ENCODE measurements at places on chromosomes 13 and 19.
A peak's percentile ranks its signal among the peaks of the same experiment; 100 is the strongest.

DNA sequence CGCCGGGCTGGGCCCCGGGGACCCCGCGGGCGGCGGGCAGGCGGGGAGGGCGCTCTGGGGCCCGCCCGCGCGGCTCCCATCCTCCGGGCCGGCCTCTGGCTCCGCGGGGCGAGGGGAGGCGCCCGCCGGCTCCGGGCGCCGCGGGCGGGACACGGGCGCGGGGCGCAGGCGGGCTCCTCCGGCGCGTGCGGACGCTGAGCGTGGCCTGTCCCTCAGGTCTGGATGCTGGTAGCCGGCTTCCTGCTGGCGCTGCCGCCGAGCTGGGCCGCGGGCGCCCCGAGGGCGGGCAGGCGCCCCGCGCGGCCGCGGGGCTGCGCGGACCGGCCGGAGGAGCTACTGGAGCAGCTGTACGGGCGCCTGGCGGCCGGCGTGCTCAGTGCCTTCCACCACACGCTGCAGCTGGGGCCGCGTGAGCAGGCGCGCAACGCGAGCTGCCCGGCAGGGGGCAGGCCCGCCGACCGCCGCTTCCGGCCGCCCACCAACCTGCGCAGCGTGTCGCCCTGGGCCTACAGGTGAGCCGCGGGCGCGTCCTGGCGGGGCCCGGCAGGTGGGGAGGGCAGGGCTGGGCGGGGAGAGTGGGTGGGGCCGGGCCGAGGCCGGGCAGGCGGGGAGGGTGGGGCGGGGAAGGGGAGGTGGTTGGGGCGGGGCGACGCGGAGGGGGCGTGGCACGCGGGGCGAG is 420 bp downstream of the IL17D start:
- DNase-seq = peak; percentile 63

- no peak for DNase-seq
Measured at GRCh38 chr13:51801631-51802099, 2.3 kb downstream of the DHRS12 start.

DNA sequence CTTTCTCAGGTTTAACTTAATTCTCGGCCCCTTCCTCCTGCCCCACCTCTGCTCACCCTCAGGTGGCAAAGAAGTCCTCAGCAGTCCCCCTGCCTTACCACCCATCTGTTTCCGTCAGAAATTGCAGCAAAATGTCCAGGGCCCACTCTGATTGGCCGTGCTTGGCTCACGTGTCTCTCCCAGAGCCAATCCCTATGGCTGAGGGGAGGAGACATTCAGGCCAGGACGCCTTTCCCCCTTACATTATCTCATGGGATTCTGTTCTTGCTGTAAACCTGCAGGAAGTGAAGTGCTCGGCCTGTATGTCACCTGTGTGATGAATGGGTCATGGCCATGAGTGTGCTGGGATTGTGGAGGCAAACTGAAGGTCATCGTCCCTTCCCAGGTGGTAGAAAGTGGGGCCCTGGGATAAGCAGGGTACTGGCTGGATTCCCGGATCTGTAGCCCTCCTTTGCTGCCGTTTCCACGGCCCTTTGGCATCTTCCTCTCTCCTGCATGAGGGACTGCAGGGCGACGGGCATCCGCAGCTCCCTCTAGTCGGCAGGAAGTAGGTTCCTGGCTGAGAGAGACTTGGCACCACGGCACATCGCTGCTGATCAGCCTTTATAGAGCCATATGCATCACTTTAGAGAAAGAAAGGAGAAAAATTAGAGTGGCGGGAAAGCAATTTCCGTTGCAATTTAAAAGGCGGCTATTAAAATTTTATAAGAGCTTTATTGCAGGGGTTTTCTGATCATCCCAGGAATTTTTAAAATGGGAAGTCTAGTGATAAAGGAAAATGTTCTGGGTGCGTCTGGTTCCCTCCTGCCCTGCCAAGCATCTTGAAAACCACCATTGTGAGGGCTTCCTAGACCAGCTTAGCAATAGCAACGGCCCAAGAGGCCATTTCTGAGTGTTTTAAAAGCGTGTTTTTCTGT is 118.2 kb downstream of the SIPA1L3 start:
- no peak for DNase-seq

DNA sequence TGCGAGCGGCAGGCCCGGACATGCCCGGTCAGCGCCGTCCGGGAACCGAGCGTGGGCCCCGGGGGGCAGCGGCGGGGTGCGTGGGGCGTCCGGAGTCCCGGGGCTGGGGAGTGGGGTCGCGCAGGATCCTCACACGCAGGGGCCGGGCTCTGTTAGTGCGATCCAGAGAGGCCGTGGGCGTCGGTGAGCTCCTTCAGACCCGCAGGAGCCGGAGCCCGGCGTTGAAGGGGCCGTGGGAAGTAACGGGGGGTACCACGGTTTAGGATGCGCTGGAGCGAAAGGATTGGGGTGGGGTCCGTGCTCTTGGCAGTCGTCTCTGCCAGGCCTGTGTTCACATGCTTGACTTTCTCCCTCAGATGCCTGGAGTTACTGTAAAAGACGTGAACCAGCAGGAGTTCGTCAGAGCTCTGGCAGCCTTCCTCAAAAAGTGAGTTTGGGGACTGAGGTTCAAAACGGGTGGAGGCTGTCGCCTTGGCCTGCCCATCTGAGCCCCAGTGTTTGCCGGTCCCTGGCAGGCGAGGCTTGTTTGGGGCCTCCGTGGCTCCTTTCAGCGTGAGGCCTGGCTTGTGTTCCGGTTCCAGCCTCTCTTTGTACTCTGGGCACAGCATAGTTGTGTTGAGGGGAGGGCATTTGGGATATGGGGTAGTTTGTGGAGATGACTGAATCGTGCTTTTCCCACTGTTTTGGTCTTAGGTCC is 512 bp downstream of the RPS19 start:
- DNase-seq = no peak

DNA sequence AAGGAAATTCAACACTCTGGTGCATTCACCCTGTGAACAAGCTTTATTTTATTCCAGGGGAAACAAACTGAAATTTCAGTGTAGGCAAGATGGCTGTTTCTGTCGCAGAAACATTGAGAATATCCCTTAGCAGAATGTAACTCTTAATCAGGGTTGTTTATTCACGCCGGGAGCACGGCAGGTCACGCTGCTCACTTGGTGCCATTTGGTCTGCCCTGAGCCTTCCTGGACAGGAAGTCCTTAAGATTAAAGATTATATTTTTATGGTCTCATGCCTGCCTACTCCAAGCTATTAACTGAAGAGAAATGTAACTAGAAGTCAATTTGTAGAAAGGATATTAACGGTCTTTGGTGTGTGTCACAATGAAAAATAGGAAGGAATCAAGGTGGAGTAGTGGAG is 185.3 kb upstream of the ARGLU1 start:
- DNase-seq = no peak

- DNase-seq = no peak
Measured at GRCh38 chr13:79662882-79663281, 181.9 kb downstream of the NDFIP2 start.

DNA sequence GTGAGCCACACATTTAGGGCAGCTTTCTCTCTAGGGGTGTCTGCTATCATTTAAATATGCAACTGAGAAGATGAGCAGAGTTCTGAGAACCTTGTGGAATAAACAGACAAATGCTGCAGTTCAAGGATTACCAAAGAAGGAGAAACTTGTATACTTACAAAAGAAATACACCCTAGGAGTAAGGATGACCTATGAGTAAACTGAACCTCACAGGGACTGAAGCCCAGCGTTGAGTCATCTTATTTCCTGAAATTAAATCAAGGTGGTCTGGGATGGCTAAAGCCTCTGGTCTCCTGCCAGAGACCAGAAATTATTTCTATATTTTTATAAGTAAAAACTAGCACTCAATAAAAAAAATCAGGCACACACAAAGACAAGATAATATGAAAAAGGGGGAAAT is 40.1 kb downstream of the FAM216B start:
- DNase-seq = no peak

DNA sequence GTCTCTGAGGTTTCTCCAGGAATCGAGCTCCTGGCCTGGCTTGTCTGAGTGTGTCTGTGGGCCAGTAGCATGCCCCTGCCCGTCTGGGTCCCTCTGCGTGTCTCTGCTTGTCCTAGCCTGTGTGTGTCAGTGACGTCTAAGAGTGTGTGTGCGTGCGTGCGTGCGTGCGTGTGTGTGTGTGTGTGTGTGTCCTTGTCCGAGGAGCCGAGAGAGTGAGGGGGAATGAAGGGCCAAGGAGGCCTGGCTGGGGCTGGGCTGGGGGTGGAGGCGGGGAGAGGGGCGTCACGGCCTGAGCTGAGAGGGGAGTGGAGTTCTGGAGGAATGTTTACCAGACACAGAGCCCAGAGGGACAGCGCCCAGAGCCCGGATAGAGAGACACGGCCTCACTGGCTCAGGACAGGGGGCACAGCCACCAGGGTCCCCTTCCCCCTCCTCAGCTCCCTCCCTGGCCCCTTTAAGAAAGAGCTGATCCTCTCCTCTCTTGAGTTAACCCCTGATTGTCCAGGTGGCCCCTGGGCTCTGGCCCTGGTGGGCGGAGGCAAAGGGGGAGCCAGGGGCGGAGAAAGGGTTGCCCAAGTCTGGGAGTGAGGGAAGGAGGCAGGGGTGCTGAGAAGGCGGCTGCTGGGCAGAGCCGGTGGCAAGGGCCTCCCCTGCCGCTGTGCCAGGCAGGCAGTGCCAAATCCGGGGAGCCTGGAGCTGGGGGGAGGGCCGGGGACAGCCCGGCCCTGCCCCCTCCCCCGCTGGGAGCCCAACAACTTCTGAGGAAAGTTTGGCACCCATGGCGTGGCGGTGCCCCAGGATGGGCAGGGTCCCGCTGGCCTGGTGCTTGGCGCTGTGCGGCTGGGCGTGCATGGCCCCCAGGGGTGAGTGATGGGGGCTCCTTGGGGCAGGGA is at the start of gene AXL:
Gene AXL, plus strand, starts transcription at position 609 of the 893 bp plus-strand sequence. Its CDS starts 170 bp downstream, at position 779.
- no peak for DNase-seq

DNA sequence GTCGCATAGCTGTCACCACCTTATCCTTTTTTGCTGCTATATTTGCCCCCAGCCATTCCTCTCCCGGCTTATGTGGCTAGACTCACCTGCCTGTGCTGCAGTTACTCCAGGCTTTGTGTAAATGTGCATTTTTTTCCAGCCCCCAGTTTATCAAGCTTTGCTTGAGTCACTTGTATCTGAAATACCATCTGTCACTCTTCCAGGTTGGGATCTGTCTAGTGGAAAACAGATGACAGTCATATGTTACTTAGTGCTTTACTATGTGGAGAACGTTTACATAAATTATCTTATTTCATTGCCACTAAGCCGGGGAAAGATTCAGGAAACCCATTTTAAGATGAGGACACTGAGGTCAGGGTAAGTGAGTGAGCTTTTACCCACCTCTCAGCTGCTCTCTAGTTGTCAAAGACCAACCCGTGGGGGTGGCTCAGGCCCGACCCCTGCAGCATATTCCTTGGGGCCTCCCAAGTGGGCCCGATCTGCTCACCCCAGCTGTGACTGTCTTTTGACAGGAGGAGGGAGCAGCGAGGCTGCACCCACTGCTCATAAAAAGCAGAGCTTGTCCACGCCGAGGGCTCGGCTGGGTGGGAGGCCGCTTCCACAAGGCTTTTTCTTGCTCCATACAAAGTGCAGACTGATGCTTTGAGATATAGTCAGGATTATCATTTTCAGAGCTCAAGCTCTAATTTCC is 7.2 kb downstream of the GJB2 start:
- DNase-seq = no peak

GRCh38 chr19:3396881-3397265 is 30.5 kb downstream of the NFIC start:
- DNase-seq = no peak

- DNase-seq = no peak
Measured at GRCh38 chr13:75682326-75682725, 46.2 kb downstream of the LMO7 start.

GRCh38 chr13:58729361-58729760 is 1097.8 kb downstream of the PCDH17 start:
- DNase-seq = no peak

DNA sequence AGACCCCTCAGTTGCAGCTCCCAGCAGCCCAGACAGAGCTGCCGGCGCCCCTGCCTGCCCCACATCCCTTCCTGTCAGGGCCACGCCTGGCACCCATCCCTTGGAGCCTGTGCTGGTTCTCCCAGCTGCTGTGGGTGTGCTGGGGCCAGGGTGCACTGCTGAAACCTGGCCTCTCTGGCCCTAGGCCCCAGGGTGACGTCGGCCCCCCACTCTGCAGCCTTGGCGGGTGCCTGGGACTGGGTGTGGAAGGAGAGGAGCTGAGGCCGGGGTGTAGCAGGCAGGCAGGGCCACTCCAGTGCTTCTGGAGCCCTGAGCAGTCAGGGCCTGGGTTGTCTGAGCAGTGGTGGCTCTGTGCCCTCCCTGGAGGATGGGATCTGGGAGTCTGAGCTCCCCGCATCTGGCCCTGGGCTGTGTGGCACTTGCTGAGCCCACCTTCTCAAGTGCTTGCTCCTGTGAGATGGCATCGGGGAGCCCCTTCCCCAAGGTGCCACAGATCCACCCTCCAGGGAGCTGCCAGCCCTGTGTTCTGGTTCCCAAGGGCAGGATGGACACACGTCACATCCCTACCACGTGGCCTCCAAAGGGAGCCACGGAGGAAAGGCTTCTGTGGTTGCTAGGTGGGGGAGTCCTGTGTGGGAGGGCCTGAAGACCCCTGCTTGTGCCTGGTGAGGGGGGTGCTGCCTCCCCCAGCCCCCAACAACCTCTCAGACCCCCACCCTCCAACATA is 5.2 kb downstream of the PLEKHJ1 start:
- no peak for DNase-seq

GRCh38 chr19:2812414-2813234 is 7.0 kb upstream of the ZNF554 start:
- no peak for DNase-seq

- DNase-seq = no peak
Measured at GRCh38 chr13:50208826-50209335, 193.6 kb downstream of the KCNRG start.

GRCh38 chr13:65613004-65613403 is 1617.1 kb downstream of the PCDH9 start:
- DNase-seq = no peak

GRCh38 chr19:43754253-43754502 is 584 bp downstream of the SMG9 start:
- no peak for DNase-seq

- DNase-seq = no peak
Measured at GRCh38 chr19:16463991-16464575, 7.7 kb downstream of the EPS15L1 start.

- DNase-seq = no peak
Measured at GRCh38 chr13:27455331-27455855, 5.0 kb upstream of the MTIF3 start.

DNA sequence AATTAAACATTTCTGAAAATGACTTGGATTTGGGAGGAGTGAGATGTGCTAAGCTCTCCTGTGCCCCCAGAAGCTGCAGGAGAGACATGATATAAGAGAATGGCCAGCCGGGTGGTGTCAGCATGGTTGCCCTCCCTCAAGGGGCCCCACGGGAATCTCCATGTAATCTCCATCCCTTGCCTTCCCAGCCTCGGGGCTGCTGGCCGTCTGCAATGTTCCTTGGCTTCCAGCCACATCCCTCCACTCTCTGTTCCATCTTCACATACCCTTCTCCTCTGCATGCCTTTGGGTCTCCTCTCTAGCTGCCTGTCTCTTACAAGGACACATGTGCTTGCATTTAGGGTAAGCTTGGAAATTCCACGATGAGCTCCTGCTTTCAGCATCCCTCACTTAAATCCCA is 172.0 kb downstream of the TSHZ3 start:
- no peak for DNase-seq

DNA sequence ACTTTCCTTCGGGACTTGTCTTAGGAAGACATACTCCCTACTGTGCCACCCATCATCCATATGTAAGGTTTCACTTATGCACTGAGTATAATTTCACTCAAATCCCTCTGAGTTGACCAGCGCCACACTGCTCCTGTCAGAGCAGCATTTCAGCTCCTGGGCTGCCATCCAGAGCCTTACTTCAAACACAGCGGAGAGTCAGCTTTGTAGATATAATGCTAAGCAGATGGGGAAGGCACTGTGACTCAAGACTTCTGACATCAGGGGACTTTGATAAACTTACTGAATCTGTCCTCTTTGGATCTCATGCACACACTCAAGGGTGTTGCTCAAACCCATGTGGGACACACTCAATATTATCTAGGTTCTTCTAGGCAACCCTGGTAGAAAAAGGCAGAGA is 34.9 kb downstream of the DOCK9 start:
- no peak for DNase-seq
